Aortic smooth muscle cell (primary cell): ENCODE measurements at places on chromosomes 11 and 22. TPM values are rescaled to one million over a fixed set of nuclear protein-coding genes. Genes with fewer than 3 reads are reported as not detected.

MS4A1 gene
- total RNA-seq: not detected in 2 replicates

PPP2R5B gene
- 10.3 and 11.6 TPM in 2 replicates for total RNA-seq

SLC22A25 gene
- total RNA-seq: not detected in 2 replicates

BLID gene
- 16.6 and 36.6 TPM in 2 replicates for total RNA-seq

FOLR3 gene
- 0.13 and 0.50 TPM in 2 replicates for total RNA-seq

TEX12 gene
- total RNA-seq: 0.12 and 0.13 TPM in 2 replicates

CYTH4 gene
- total RNA-seq: 0.06 and 0.40 TPM in 2 replicates

MB gene
- total RNA-seq: not detected in 2 replicates

CHRM1 gene
- not detected in 2 replicates for total RNA-seq

TTC36 gene
- 0.26 and 0.37 TPM in 2 replicates for total RNA-seq

OR52N4 gene
- total RNA-seq: not detected in 2 replicates

BIRC3 gene
- 0.68 and 0.92 TPM in 2 replicates for total RNA-seq

CLDN5 gene
- total RNA-seq: 7.7 and 17.2 TPM in 2 replicates

MRGPRX3 gene
- total RNA-seq: not detected in 2 replicates
